ENCODE measurements at places on chromosomes 7 and 10.
A peak's percentile ranks its signal among the peaks of the same experiment; 100 is the strongest.

DNA sequence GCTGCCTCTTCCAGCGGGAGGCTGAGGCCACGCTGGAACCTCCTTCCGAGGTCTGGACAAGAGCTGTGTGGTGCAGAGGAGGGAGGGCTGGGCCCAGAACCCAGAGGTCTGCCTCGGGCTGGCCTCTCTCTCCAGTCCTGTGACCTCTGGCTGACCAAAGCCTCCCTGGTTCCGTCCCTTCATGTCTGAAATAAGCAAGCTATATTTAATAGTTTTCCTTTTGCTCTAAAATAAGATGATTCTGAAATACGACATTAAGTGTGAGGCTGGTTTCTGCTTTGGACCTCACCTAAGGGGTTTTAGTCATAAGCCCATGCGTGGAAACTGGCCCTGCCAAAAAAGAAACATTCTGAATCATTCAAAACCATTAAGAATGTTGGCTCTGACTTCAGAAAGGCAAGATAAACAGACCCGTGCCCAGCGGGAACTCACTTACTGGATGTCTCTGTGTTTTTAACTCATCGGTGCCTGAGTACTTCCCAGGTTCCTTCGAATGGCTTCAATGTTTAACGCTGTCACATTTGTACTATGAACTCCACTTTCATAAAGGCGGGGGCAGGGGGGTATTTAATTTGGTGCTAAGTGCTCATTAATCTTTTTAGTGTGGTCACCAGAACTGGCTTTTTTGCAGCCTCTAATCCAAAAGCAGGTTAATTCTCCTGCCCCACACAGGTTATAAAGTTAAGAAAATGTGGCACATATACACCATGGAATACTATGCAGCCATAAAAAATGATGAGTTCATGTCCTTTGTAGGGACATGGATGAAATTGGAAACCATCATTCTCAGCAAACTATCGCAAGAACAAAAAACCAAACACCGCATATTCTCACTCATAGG is 157.5 kb upstream of the KLF14 start:
- DNase-seq, result peak; percentile 85

DNA sequence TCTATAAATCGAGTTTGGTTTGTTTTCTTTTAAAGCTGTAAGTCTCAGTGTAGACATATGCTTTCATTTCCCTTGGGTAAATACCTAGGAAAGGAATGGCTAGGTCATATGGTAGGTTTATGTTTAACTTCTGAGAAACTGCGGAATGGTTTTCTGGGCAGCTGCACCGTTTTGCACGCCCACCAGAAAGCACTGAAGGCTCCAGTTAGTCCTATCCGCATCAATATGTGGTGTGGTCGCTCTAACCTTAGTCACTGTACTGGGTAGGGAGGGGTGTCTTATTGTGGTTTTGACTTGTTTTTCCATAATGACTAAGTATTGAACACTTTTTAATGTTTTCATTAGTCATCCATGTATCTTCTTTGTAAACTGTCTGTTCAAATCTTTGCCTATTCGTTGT is 279.5 kb upstream of the AKR1E2 start:
- no peak for DNase-seq

DNA sequence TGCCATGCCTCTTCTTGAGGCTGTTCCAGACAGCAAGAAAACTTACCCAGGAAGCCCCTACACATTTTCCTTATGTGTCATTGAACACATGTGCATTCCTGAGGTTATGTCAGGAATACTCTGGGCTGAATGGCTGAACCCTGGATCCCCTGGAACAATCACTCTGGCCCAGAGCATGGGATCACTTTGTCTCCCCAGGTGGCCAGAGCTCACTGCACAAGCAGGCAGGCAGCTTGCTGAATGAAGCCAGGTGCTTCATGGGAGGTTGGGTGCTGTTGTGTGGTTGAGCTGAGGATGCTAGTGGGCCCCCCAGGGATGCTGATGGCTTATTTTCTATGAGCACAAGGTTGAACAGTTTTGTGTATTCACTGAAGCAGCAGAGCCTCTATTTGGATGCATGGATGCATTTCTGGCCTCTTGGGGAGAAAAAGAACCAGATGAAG is 54.7 kb upstream of the NPTX2 start:
- no peak for DNase-seq

DNA sequence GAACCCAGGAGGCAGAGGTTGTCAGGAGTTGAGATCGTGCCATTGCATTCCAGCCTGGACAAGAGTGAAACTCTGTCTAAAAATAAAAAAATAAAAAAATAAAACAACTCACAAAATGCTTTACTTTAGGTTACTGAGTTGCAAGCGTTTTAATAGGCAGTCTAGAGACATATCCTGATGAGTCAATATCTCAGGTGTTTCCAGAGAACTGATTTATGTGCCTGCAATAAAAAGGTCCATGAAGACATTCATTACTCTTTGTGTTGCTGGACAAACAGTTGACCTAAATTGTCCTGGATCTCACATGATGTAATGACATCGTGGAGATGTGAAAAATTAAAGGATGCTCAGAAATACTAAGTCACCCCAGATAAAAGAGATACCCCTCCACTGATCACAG is 31.5 kb downstream of the CDNF start:
- DNase-seq, result no peak

DNA sequence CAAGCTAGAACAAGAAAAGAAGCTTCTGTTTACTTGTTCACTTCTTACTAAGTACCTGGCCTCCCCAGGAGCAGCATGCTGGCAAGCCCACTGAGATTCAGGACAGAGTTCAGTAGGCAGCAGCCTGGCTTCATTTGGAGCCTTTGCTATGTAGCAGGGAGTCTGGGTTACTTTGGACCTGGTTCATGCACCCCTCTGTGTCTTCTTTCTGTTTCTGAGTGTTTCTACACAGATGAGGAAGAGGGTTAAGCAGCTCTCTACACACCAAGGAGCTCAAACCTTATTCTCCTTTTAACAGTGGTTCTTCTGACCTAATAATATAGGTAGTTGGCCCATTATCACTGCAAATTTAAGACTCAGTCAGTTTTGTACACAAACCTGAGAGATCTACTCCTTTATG is 152.9 kb downstream of the ARID5B start:
- no peak for DNase-seq

- no peak for DNase-seq
Observed at GRCh38 chr10:63415640-63416244, 50.0 kb downstream of the JMJD1C start.

- DNase-seq, result no peak
Observed at GRCh38 chr7:159198016-159198724, 53.5 kb upstream of the VIPR2 start.

DNA sequence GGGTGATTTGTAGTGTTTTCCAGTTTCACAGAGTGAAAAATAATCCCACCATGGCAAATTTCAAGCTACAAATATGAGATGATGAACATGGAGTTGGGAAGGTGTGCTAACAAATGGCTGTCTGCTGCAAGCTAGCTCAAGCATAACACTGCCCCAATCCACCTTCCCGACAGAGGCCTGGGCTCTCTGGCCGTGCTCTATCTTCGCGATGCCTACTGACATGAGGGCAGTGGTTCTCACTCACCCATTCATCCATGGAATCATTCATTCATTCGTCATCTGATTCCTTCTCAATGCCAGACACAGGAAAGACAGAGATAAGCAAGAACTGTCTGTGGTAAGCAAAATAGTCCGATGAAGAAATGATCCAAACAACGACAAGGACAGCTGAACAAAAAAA is 65.4 kb downstream of the ZNF467 start:
- DNase-seq, result no peak

DNA sequence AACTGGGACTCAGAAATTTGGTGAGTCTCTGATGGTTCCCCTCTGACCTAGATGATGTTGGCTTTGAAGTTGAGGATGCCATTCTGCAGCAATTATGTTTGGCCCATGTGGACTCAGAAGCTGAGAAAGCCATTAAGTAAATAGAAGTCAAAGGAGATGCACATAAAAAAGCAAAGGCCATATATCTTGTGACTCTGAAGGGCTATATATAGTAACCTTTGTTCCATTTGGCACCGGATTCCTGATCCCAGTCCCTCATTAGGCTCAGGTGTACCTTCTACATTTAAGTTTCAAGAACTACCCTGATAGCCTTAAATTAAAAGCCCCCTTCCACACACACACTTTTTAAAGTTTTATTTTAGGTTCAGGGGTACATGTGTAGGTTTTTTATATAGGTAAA is 50.0 kb upstream of the PDK4 start:
- no peak for DNase-seq
